ENCODE measurements at places on chromosomes 2 and 18.

- DNase-seq = no peak
These were observed 55.4 kb downstream of the MAPRE2 start for GRCh38 chr18:35096677-35097011.

- no peak for DNase-seq
These were observed 319.6 kb upstream of the TCF4 start for GRCh38 chr18:55907453-55908175.

GRCh38 chr2:164642268-164642667, 21.0 kb upstream of the GRB14 start:
- DNase-seq = no peak

DNA sequence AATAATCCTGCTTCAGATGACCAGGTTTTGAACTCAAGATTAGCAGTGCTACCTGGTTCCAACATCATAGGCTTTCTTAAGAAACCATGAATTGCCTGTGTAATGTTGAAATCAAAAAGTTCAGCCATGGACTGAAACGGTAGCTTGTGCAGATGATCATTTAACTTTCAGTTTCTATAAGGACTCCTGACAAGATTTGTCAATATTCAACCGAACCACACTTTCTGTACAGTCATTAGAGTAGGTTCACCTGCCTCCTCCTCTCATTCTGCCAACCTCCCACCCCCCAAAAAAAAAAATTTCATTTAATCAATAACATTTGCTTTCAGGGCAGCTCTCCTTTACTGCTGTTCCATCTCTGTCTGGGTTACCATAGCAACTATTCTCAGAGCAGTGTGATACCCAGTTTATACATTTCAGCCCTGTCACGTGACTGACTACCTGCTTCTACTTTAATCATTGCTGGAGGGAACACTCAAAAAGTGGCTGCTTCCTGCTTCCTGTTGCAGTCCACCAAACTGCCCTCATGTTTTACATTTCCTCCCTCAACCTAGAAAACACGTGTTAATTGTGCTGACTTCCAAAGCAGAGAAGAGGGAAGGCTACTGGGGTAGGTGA, 275.5 kb downstream of the SS18 start:
- no peak for DNase-seq

DNA sequence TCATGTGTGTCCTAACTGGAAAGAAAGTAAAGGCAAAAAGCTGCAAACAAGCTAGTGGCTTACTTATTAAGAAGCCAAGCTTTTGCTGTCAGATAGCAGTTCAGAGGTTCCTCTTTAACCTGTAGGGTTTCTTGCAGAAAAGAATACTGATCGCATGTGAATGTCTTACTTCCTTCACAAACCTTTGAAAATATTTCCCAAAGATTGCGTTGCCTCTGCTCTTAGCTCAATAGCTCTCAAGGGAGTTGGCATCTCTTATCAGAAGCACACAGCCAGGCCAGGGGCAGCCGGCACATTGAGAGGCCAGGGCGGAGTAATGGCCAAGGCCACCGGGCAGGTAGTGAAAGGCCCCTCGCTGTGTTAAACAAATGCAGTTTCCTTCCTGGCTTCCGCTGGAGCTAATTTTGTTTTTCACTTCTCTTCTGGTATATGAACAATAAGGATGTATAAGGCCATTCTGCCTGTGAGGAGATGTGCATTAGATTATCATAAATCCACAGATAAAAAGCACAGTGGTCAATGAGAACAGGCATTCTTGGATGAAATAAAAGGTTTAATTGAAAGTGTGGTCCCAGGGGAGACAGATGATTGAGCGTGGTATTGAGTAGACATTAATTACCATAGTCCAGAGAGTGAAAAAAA, 542.4 kb upstream of the NRP2 start:
- DNase-seq = no peak

DNA sequence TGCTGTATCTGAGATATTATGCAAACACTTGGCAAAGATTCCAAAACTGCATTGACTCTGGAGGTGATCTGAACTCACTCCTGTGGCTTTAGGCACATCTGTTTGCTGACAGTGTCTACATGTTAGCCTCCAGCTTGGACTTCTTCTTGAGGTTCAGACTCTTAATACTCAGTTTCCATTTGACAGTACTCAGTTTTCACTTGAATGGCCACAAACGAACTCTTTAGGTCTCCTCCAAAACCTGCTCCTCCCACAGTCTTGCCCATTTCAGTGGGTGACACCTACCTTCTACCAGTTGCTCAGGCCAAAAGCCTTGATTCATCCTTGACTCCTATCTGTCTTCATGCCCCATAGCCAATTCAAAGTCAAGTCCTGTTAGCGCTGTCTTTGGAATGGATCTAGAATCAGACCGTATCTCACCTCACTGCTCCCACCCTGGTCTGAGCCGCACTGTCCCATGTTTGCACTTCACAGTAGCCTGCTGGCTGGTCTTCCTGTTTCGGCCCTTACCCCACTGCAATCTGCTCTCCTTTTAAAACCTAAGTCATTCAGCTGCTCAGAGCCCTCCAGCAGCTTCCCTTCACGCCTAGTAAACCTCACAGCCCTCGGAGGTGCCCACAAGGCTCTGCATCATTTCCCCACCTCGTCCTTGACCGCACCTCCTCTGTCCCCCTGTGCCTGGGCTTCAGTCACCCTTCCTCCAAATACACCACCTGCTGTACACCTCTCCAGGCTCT, 10.5 kb downstream of the ATG16L1 start:
- no peak for DNase-seq

DNA sequence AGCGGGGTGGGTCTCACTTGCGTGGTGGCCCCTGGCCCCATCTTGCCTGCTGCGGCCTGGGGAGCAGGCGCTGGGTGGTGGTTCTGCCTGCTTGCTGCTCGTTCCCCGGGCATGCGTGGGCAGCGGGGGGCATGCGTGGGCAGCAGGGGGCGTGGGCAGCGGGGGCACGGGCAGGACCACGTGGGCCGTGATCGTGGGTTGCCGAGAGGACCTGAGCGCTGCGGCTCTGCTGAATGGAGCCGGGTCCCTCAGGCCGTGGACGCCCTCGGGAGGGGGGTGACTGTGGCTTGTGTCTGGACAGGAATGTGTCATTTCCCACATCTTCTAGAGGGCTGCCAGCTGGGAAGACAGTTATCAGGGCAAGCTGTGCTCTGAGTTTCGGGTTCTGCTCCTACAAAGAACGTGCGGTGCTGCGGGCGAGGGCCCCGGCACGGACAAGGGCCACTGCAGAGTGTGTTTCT, 8.3 kb upstream of the GAL3ST2 start:
- DNase-seq = no peak

- DNase-seq = no peak
These were observed 13.6 kb downstream of the MRO start for GRCh38 chr18:50806208-50806616.

GRCh38 chr2:208118918-208119317, 5.4 kb downstream of the CRYGD start:
- no peak for DNase-seq

GRCh38 chr2:173803449-173803848, 161.7 kb downstream of the SP3 start:
- DNase-seq = no peak

DNA sequence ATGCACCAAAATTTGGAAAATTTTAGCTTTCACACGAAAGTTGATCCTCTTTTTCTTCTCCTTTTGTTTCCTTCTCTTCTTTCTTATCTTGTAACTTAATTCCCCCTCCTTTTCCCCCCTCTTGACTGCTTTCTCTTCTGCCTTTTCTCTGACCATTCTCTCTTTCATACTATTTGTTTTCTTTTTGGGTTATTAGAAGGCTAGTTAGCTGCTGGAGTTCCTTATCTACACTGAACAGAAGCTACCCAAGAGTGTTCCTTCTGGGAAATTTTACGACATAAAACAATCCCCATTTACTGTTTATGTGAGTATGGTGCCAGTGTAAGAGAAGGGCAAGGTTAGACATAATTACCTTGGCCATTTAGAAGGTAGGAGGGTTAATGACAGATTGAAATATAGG, 218.4 kb upstream of the DTNA start:
- no peak for DNase-seq

- DNase-seq = no peak
These were observed 32.1 kb downstream of the GLS start for GRCh38 chr2:190912726-190913125.

- DNase-seq = no peak
These were observed 43.1 kb upstream of the EML4 start for GRCh38 chr2:42125841-42126594.

DNA sequence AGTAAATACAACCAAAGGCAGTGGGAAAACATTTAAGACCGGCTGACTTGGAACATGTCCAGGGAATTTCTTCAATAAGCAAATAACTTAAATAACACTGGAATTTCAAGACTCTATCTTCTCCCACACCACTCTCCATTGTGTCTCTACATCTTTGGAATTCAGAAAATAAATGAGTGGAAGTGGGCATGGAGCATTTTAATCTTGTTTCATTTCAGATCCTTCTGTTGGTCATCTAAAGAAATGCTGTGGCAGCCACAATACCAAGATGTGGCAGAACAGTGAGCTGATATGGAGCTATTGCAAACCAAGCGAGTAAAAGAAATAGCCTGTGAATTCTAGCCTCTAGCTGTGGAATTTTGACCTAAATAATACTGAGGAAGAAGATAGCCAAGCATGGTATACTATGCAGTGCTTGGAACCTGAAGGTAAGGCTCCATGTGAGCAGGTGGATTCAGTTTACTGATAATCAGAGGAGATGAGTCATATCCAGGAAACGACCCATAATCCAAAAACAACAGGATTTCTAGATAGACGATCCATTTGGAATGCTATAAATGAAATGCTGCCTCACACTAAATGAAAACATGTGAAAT, 157.1 kb upstream of the SCN7A start:
- no peak for DNase-seq

DNA sequence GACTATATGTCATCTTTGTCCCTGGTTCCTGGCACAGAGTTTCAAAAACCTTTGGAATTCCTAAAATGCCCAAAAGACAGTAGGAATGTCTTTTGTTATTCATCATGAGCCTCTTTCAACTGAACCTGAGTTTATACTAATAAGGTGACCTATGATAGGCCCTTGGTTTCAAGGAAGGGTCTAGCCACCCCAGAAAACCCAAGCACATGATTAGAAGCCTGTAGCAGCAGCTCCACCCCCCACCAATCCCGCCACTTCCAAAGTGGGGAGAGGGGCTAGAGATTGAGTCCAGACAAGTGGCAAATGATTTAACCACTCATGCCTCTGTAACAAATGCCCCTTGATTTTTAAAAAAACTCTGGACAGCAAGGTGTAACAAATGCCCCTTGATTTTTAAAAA, 56.8 kb downstream of the ADD2 start:
- DNase-seq = no peak

DNA sequence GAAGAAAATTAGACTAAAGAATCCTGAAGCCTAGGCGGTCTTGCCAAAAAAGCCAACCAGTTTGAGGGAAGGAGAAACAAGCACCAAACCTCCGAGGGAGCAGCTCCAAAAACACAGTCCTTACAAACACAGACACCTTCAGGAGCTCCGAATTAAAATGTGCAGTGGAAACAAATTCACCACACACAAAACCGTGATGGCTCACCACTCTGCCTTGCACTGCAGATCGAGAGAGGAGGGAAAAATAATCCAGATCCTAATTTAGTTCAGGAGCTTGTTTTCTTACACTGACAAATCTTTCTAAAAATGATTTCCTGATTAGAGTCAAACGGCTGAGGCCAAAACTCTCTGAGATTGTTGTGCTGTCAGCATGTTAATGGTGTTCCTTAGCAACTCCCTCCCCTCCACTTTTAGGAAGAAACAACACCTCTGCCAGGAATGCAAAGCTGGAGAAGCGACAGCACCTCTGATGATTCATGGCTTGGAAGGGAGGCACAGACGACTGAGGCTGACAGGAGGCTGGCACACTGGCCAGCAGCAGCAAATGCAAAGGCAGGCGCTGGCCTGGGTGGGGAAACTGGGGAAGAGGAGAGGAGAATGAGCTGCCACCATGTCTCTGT, 249.4 kb upstream of the KLHL29 start:
- no peak for DNase-seq

GRCh38 chr2:128781166-128781565, 462.5 kb upstream of the HS6ST1 start:
- DNase-seq = no peak

DNA sequence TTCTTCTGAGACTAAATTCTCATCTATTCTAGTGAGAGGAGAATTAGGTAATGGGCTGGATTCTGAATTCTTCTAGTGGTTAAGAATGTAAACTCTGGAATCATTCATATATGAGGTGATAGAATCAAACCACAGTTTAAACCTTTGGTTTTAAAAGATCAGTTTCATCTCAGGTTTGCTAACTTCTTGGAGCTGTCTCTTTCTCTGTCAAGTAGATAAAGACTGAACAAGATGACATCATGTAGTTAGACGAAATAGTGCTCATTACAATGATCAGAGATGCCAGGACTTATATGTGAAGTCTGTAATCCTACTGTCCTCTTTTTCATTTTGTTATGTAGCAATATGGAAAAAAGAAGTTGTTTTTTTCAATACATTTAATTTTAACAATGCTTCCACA, 4.9 kb downstream of the CEBPZOS start:
- DNase-seq = no peak

GRCh38 chr2:238900511-238900910, 52.6 kb downstream of the TWIST2 start:
- DNase-seq = no peak

DNA sequence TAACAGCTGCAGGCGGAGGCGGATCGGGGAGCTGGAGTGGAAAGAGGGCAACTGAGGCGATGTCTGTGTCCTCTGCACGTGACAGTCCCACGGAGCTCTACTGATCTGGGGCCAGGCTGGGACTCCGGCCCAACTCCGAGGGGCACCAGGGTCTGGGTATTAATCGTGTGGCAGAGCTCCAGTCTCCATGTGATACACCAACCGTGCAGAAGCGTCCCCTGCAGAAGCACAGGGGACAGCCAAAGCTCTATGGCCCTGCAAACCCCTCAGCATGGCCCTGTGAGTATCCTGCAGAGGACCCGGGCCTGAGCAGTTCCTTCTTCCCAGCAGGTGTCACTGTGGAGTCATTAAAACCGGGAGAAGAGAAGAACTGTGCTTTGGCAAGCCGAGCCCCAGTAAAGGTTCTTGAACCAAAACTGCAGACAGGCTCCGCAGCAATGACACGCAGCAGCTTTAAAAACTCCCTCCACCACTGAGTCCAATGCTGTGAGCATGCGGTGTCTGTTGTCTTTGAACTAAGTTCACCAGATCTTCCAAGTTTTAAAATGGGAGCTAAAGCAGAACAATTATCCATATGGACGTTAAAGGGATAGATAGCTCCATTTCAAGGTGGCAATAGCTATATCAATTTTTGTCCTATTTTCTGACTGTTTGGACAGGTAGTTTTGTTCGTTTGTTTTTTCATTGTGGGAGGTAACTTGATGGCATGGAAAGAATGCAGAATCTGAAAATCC, 79.4 kb downstream of the TMEM182 start:
- DNase-seq = no peak

GRCh38 chr18:67199993-67200617, 316.4 kb downstream of the DSEL start:
- DNase-seq = peak; percentile 22

- DNase-seq = no peak
These were observed 35.3 kb upstream of the SOS1 start for GRCh38 chr2:39156107-39156506.

- no peak for DNase-seq
These were observed 54.4 kb downstream of the TRAPPC12 start for GRCh38 chr2:3433776-3434400.

GRCh38 chr18:31546476-31546875, 45.2 kb upstream of the TTR start:
- peak; percentile 35 for DNase-seq
